ENCODE measurements at places on chromosomes 11 and 22. TPM values are rescaled to one million over a fixed set of nuclear protein-coding genes. Genes with fewer than 3 reads are reported as not detected.

KREMEN1 gene
- total RNA-seq: 1.3 TPM

COA4 gene
- 107 TPM for total RNA-seq

OOSP2 gene
- total RNA-seq: not detected

TMPRSS4 gene
- not detected for total RNA-seq

P2RX6 gene
- 2.7 TPM for total RNA-seq

MRGPRG gene
- not detected for total RNA-seq

ENTHD1 gene
- total RNA-seq: under 0.01 TPM

Measured in regular cardiac myocyte (primary cell).